Stimulated activated CD4-positive, alpha-beta T cell treated with anti-CD3 and anti-CD28 coated beads, Interleukin-4, amount 100 ng/mL, for 4 hours (primary cell): ENCODE measurements at places on chromosomes 5 and 9.

DNA sequence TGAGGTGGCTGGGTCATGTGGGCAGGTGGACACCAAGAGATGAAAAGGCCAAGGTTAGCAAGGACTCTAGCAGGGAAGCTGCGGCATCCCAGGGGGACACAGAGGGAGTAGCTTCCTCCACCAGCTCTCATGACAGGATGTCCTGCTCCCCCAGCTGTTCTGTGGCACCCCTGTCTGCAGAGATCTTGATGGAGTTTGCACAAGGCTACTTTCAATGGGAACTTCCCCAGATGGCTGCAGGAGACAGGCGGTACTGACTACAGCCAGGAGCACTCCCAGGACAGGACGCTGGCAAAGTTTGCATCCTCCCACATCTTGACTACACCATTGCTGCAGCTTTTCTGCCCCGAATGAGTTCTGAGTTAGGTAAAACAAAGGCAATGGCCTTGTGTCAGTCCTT, 312.8 kb downstream of the TLE4 start:
- no peak for DNase-seq

DNA sequence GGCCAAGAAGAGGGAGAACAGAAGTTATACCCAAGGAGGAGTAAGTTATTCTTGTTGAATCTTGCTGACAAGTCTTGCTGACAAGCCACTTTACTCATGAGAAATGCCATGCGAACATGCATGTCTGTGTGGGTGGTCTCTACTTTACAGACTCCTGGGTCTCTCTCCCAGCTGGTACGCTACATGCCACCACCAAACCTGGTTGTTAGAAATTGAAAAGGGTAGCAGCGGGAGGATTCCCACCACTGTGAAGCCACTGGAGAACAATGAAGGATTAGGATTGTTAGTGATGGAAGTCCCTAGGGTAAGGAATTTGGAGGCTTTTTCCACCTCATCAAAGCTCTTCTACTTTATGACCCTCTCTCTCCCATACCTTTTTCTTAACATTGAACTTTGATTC, 53.6 kb upstream of the GABRB2 start:
- no peak for DNase-seq

DNA sequence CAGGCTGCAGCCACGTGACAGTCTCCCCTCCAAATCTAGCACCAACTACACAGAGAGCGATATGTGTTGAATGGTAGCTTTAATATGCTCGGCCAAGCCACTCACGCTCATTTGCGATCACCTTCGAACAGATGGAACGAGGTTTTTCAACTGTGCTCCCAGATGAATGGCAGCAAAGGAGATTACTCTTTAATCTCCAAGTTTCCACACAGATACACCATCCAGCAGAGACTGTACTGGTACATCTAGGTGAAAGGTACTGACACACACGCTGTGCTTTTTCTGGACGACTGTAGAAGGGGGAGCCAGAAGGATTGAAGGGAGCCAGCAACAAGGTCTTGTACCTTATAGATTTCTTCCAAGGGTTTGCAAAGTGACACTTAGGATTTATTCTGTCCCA, 263.9 kb downstream of the NR3C1 start:
- no peak for DNase-seq

- no peak for DNase-seq
These were observed 80.6 kb upstream of the ZBTB43 start for GRCh38 chr9:126724226-126724625.

DNA sequence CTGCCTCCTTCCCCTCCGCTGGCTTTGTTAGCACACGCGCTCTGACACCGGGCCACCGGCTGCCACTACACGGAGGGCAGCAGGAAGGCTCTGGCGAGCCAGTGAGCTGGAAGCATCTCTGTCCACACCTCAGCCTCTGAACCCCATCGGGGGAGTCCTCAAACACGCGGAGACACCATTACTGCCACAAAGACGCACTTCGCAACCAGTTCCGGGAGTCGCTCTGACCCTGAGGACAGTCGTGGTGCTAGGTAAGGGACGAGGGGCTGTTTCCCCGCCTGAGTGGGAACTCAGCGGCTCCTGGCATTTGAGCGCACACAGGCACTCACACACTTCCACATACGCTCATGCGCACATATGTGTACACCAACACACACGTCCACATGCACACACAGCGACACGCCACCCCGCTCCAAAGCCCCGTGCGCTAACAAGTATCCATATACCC, 160.0 kb downstream of the C9orf152 start:
- DNase-seq, result peak; percentile 10

GRCh38 chr5:86570427-86571083, 47.2 kb upstream of the COX7C start:
- no peak for DNase-seq

- no peak for DNase-seq
These were observed 631.5 kb downstream of the MTRR start for GRCh38 chr5:8500426-8500825.

DNA sequence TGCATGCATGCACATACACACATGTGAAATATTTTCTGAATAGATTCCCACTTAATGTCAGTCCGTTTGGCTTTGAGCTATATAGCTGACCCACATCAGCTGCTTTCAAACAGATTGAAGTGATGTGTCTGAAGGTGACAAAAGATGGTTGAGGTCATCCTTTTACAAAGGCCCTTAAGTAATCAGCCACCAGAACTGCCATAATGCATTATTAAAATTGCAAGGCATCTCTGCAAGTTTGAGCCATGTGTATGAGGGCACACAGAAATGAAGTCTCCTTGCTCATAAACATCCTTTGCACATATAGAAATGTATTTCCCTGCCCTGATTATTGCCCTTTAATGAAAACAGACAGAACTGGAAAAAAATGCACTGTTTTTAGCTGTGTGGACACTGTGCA, 1043.0 kb upstream of the C9orf72 start:
- DNase-seq, result no peak

GRCh38 chr9:98316445-98317133, 61.1 kb upstream of the TBC1D2 start:
- DNase-seq, result no peak

DNA sequence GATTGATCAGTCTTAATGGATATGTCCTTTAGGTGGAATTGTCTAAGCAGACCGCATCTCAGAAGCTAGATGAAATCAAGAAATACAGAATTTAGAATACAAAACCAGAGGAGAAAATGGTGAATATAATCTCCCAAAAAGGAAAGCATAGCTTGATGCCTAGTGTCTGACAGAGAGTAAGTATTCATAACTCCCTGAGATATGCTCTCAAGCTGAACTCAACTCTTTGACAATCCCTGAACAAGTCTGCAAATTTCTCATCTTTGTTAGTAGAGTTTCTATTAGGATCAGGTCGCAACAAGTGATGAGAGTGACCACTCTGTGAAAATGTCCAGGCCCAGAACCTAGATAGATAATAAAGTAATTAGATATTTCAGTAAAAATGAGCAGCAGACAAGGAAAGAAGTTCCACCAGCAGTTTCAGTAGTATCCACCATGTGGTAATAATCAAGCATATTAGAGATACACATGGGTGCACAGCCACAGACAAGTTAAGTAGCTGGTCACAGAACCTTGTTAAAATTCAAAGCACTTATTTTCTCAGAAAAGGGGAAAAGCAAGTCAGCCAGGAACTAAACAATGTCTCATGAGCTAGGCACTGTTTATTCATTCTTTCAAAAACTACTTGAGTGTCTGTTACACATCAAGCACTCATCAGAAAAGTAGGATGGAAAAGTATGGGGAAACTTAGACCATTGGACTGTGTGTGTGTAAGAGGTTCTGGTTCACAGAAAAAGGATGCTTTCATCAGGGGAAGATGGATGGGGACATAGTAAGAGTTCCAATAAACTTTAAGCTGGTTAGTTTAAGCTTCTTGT, 481.5 kb upstream of the TUSC1 start:
- no peak for DNase-seq

GRCh38 chr5:54904425-54904824, 81.0 kb downstream of the ESM1 start:
- DNase-seq, result no peak

DNA sequence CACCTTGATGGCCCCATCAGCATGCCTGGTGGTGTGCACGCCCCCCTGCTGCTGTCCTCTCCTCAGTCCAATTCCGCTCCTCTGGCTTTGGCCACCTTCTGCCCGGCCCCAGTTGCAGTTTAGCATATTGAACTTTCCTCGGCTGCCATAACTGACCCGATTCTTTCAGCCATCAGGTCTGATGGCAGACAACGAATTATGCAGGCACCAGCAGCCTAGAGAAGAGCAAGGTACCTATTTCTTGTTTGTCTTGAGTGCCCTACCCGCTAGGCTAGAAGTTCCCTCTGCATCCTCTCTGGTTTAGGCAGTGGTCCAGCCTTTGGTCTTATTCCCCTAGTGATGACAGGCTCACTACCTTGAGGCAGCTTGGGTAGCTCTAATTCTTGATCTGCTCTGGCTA, 43.0 kb upstream of the SLC25A51 start:
- no peak for DNase-seq

DNA sequence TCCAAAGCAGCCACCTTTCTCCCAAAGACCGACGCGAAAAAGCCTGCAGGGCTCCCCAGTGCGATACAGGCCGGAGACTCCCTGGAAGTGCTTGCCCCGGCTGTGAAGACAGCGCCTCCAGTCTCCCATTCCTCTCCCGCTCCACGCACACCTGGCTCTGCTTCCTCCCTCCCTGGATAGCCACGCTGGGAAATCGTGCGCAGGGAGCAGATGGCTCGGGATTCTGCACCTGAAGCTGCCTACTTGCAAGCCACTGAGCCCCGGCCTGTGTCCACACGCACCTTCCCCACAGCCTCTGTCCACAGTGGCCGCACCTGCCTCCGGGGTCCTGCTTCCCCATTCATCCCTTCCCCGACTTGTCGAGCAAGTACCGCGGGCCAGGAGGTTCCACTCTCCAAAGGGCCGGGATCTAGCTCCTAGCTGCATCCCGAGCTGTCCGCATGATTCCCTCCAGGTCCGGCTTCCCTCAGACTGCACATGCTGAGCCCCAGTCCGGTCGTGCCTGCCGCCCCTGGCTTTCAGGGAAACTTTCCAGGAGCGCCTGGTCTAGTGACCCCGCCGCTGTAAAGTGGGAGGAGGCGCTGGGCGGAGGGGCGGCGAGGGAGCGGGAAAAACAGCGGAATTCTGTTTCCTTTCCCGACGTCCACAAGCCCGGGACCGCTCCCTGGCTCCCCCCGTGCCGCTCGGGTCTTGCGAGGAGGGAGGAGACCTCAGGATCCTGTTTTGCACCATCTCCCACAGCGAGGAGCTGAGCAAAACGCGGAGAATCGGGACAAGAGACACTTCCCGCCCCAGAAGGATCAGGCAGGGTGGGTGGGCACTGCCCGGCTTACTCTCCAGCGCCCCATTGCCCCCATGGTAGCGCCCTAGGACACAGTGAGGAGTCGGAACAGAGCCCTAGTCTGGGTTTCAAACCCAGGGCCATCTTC, 2.0 kb downstream of the SEMA6A start:
- no peak for DNase-seq

DNA sequence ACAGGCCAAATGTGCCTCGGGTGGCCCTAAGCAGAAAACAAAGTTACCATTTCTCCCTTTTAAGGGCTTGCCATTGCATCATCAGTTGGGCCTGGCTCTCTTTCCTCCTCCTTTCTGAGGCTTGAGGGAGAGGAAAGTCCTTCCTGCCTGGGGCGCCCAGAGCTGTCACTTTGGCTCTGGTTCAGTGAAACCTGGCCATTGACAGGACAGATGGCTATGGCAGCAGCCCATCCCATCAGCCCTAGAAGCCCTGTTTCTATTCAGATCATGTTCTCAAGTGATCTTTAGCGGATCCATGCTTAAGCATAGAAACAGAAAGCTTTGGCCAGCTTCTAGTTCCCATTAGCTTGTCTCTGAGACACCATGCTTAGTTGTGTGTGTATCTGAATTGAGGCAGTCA, 293.4 kb downstream of the YTHDC2 start:
- no peak for DNase-seq

DNA sequence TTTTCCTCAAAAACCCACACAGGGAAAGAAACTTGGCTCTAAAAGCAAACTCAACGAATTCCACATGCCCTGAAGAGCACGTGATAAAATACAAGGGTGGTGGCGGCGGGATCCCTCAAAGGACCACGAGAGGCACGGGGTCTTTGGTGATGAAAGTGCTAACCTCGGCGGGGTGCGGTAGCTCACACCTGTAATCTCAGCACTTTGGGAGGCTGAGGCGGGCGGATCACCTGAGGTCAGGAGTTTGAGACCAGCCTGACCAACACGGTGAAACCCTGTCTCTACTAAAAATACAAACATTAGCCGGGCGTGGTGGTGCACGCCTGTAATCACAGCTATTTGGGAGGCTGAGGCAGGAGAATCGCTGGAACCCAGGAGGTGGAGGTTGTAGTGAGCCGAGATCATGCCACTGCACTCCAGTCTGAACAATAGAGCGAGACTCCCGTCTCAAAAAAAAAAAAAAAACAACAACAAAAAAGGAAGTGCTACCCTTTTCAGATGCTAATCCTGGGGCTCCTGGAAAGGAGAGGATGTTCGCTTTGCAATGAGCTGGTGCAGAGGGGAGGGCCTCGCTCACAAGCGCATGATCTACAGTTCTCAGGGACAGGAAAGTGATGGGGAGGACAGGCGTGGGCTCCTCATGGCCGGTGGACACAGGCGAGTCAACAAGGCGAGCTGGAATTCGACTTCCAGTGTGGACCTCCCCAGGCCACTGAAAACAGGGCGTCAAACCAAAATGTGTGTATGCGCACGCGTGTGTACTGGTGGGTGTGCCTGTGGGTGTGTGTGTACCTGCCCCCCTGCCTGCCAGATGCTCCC, 54.1 kb downstream of the USP20 start:
- no peak for DNase-seq

- DNase-seq, result no peak
These were observed 48.5 kb upstream of the BNC2 start for GRCh38 chr9:16918920-16919319.

DNA sequence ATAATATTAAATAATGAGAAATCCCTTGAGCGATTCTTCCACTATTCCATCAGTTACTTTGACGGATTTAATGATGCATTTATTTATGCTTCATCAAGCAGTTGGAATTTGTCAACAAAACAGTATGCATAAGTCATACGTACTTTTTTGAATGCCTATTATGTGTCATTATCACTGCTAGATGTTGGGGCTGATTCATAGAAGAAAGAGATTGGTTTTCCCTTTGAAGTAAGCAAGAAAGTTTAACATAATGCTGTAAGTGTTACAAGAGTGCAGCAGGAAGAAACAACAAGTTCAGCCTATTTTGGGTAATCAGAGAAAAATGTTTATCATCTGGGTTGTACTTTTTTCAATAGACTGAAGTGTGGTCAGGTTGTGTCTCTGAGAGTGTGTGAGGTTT, 121.2 kb upstream of the RANBP3L start:
- DNase-seq, result no peak

- DNase-seq, result no peak
These were observed 2.6 kb upstream of the LCN2 start for GRCh38 chr9:128146591-128147120.
